ENCODE measurements at places on chromosomes 7 and 10. TPM values are rescaled to one million over a fixed set of nuclear protein-coding genes. Genes with fewer than 3 reads are reported as not detected.

The SLC39A12 gene
- not detected for total RNA-seq

The PDE1C gene
- under 0.01 TPM for total RNA-seq

The VSTM4 gene
- under 0.01 TPM for total RNA-seq

The TAS2R3 gene
- 3.9 TPM for total RNA-seq

The ARHGEF5 gene
- total RNA-seq = 14.3 TPM

DNA sequence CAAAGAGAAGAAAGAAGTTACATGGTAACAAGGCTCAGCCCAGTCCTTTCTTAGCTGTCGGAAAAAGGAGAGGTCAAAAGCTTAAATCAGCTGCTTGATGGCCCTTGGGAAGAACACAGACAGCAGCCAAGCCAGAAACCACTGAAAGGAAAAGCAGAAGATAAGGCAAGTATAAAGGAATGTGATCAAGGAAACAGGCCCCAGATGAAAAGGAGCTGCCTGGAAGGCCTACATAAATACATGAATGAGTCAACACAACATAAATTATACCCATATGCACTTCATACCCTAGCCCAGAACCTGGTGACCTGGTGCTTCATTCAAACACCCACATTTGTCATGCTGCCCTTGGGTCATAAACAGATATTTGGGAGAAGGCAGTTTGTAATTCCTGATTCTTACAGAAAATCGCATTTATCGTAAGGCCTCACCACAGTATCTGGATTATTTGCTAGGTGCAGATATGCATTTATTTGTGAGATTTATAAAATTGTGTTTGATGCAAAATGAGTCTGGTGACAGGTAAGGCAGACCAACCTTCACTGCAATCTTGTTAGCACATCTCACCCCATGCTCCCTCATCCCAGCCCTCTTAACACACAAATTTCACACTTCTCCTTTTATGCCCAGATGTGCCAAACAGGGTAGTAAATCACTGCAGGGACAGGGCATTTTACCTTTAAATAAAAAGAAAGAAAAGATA is 94.9 kb upstream of the KCNIP2 start:
- peak; percentile 77 for DNase-seq

- peak; percentile 13 for DNase-seq
Observed at GRCh38 chr10:69180525-69181204, 631 bp downstream of the SUPV3L1 start.

GRCh38 chr7:149776848-149777407 is 3.5 kb upstream of the ZNF467 start:
- DNase-seq = no peak

- no peak for DNase-seq
Observed at GRCh38 chr7:71363627-71364026, 231.7 kb downstream of the GALNT17 start.

DNA sequence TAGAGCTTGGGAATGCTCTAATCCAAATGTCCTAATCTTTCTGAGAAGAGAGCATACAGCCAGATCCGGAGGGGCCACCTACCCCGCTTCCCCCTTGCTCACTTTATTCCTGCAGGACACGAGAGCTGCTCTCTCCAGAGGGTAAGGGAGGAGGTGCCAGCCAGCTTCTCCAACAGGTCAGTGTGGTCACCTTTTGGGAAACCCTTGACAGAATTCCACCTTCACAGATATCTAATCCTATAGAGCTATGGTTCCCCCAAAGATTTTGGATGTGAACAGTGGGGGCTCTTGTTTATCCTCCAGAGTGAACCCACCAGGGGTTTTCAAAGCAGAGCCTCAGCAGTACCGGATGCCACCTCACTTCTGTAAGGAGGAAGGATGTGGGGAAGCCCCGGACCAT is 34.6 kb upstream of the C10orf90 start:
- no peak for DNase-seq

- peak; percentile 89 for DNase-seq
Observed at GRCh38 chr10:6739530-6740174, 159.6 kb upstream of the PRKCQ start.
